Effector memory CD8-positive, alpha-beta T cell (primary cell): ENCODE measurements at places on chromosomes 5 and 9.

DNA sequence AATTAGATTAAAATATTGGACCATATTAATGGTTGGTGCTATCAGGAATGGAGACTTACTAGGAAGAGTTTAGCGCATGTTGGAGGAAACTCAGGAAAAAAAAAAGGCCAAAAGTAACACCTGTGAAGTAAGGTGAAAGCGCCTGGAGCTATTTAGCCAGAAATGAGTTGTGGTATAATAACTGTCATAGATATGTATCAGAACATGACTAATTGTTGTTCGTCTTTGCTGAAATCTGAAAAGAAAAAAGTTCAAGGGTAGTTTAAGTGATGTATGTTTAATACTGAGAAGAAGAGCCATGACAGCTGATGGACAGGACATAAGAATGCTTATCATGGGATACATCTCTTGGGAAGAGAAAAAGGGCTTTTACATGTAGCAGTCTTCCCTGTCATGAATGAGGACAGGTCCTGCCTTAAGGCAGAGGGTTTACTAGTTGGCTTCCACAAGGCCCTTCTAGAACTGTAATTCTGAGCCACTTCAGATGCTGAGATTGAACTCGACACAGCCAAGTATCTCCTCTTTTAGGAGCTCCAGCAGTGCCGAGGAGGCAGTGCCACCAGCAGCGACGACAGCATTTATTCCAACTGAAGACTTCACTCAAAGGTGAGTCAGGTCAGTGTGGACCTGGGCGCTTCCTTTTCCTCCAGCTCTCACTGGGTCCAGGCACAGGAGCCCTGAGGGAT, 940 bp upstream of the CAMK4 start:
- DNase-seq: no peak

DNA sequence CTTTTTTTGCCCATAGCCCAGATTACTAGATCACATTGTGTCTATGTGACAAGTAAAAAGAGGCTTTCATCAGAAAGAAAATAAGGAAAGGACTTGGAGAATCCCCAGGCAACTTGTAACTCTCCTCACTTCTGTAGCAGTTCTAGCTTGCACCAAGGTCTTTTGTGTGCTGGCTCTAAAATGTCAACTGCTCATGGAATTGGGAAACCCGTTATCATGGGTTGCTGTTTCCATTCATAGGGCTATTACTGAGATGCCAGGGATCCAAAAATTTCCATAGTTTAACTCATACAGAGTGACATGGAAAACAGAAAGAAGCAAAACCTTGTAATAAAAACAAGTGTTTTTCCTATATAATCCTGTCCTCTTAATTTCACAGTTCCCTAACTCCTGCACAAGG, 123.9 kb upstream of the FBXL7 start:
- DNase-seq: no peak

DNA sequence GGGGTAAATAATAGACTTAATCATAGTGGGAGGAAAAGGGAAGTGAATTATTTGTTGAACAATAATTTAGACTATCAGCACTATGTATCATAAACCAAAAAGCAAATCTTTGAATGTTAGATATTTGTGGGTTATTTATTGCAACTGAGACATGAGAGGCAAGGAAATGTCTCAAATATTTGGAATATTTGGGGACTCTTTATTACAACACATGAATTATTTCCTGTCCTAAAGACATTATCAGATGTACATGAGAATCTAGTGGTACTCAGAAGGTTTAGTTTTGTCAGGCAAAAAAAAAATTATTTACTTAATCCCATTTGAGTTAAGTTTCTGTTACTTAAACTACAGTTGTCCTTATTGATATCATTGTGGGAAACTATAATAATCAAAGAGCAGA, 91.1 kb downstream of the TLR4 start:
- no peak for DNase-seq

DNA sequence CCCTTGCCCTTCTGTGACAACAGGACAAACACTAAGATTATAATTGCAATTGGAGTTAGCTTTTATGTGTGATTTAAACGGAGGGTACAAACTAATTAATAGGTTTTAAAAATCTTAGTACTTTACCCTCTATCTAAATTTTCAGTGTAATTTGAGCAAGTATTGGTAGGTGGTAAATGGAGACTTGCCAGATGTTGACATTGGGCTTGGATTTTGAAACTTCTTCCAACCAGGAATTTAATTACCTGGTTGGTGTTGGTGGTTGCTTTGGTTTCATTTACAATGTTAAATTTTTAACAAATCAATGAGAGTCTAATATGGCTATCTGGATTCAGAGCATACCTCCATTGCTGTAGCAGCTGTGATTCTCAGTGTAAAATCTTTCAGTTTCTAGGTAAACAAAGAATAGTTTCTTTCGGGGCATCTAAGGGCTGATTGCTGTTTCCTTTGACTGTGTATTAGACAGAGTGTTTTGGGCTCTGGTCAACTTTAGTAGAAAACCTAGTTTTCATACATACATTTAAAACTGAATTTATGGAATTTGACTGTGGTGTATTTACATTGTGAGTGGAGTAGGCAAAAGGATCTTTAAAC, 1.9 kb downstream of the DAPK1 start:
- DNase-seq: no peak

DNA sequence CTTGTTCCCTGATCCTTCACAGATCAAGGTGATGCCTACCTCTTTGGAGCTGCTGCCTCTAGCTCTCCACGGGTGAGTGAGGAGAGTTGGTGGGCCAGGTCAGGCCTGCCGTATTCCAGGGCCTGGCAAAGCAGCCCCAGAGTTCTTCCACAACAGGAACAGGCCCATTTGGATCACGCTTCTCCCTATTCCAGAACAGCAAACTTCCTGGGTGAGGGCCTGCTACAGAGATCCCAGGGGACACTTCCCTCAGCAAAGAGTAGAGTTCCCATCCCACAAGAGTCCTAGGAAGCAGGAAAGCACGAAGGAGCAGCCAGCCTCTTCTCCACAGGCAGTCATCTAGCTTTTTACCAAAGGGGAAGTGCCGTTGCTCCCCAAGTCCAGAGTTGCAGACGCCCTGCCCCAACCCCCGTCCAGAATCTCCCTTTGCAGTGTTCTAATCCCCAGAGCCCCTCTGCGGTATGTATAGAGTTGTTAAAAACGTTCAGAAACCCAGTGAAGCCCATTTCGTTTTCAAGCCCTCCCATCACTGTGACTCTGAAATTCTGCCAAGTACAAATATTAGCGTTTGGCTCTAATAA, 9.3 kb upstream of the DNAJB5 start:
- no peak for DNase-seq

GRCh38 chr9:19488721-19489120, 79.9 kb downstream of the ACER2 start:
- no peak for DNase-seq

DNA sequence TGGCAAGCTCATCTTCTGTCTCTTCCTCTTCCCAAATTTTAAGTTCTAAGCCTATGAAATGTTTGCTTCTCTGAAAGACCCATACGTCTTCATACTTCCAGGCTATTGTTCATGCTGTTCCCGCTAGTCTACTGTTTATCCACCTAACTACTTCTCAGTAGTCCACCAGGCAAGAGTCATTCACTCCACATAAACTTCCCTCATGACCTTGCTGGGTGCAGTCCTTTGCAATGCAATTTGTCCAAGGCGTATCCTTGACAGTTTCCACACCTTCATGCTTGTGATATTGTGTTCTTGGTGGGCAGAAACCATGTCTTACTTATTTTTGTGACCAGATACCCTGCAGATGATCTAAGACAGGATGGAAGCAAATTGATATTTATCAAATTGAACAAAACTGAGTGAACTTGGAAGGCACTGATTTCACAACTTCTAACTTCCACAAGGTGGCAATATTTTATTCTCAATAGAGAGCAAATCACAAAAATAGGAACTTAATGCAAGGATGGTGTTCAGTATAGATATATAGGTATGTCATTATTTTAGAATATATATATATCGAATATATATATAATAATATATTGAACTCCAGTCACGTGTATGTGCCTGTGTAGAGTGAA, 30.3 kb downstream of the TYRP1 start:
- no peak for DNase-seq

- no peak for DNase-seq
Observed at GRCh38 chr5:110851357-110851756, 112.5 kb downstream of the SLC25A46 start.

DNA sequence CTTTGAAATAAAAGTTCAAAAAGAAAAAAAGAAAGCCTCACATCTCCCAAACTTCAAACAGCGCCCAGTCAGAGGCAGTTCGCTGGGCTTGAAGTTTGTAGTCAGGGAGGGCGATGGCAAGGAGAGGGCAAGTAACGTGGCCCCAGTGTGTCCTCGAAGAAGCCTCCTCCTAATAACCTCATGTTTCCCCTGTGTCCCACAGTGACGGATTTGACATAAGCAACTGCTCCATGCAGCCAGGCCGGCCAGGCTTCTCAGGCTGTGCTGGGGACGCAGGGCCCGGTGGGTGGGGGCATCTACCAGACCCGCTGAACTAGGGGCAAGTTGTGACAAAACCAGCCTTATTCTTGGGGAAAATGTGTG, 172.2 kb downstream of the ERCC6L2 start:
- DNase-seq: no peak
